ENCODE measurements at places on chromosomes 2 and 18. TPM values are rescaled to one million over a fixed set of nuclear protein-coding genes. Genes with fewer than 3 reads are reported as not detected.

Gene STARD6
- 0.28 TPM for total RNA-seq

Gene NOL4
- total RNA-seq = 0.38 TPM

Gene ACMSD
- 0.28 TPM for total RNA-seq

Gene CDH2
- 166 TPM for total RNA-seq
